ENCODE measurements at places on chromosomes 4 and X.

GRCh38 chr4:47926667-47927258 is 12.4 kb upstream of the NFXL1 start:
- peak; percentile 46 for DNase-seq

GRCh38 chr4:172998527-172999469 is 169.8 kb upstream of the GALNT7 start:
- no peak for DNase-seq

GRCh38 chrX:40065296-40066046 is 32.3 kb downstream of the BCOR start:
- DNase-seq: no peak

DNA sequence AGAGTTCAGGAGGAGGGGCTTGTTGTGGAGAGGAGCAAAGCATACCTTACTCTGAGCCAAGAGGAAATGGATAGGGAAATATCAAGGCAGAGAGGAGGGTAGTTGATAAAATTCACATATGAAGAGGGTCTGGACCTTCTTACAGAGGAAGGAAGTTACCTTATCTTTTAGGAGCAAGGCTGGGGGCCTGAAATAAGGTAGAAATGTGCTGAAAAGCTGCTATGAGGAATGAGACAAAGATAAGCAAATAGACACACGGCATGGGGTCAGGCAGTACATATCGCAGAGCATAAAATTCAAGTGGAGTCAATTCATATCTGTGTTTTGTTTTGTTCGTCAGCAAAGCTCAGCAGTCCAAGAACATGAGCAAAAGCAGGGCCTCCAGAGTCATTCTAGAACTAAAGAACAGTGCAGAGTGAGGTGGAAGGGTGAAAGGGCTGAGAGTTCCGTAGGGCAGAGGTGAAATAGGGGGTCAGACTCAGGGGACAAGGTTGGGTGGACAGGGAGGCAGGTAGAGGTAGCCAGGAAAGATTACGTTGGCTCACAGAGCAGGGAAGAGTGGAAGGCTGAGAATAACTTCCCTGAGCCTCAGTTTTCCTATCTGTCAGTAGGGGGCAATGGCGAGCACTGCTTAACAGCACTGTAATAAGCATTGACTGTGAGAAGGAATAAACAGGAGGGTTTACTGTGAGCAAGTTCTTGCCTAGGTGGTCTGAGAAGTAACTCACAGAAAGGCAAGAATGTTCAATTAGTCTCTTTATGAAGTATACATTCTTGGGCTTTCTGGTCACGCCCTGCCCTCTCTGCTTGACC is 9.2 kb downstream of the VSIG4 start:
- DNase-seq: peak; percentile 36

- DNase-seq: peak; percentile 33
Measured at GRCh38 chr4:6658597-6659075, 18.2 kb downstream of the MRFAP1 start.

DNA sequence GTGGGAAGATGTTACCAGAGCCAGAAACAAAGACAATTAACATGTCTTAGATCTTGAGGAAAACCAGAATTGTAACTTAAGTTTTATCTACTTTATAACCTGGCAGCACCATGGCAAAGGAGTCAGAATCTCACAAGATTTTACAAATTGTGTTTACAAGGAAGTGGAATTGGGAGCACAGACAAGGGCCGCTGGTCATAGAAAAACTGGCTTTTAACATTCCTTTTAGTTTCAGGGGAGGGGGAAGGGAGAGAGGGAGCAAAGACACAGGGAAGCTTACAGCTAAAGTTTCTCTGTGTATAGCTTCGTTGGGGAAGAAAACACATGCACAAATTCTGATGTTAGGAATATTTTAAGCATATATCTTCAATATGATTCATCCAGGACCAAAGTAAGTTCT is 10.3 kb upstream of the UGT2B11 start:
- DNase-seq: no peak

DNA sequence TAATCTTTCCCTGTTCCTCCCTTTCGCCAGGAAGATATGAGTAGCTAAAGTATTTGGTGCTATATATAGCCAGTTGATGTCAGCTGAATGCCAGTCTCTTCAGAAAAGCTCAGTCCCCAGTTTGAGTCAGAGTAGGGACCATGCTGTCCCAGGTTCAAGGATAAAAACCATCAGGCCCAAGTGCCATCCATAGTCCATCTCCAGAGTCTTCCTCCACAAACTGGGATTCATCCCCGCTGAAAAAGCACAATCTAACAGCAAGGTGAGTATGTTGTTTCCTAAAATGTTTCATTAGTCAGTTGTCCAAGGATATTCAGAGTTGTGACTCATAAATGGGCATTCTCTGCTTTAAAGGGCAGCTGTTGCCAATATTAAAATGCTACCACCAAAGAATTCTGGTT is at the start of gene MYOZ2:
Gene MYOZ2, plus strand, starts transcription at position 112 of the 401 bp plus-strand sequence. CDS start 694 bp downstream, outside the sequence.
- DNase-seq: no peak

DNA sequence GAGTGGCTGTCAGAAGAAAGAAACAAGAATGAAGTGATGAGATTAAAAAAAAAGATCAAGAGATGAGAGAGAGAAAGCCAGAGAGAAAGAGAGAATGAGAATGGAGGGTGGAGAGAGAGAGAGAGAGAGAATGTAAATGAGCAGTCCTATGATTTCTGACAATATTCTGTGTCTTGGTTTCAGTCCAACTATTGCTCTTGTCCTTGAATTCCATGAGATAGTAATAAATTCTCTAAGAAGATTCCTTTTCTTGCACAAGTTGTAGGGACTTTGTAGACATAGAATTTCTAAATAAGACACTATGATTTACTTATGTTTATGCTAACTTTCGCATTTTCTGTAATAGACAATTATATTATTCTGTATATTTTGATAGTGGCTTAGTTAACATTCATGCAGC is 149.6 kb upstream of the CTSO start:
- no peak for DNase-seq

DNA sequence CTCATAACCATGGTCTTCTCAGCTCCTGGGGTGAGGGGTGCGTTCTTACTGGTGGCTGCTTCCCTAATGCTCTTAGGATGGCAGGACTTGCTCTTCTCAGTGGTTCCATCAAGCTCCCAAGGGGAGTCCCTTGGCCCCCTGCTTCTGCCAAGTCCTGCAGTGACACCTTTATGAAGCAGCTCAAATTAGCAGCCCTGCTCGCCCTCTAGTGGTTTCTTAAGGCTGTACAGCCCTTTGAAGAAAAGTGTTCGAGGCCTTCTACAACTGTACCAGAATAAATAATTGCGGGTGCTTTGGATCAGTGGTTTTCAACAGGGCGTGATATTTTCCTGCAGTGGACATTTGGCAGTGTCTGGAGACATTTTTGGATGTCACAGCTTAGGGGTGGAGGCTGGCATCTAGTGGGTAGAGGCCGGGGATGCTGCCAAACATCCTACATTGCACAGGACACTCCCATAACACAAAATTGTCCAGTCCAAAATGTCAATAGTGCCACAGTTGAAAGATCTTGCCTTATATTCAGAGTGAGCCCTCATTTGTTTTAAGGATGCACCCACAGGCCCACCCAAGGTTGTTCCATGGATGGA is 204.7 kb upstream of the S100G start:
- peak; percentile 41 for DNase-seq

- no peak for DNase-seq
Measured at GRCh38 chrX:48910926-48911411, 477 bp downstream of the SLC35A2 start.

DNA sequence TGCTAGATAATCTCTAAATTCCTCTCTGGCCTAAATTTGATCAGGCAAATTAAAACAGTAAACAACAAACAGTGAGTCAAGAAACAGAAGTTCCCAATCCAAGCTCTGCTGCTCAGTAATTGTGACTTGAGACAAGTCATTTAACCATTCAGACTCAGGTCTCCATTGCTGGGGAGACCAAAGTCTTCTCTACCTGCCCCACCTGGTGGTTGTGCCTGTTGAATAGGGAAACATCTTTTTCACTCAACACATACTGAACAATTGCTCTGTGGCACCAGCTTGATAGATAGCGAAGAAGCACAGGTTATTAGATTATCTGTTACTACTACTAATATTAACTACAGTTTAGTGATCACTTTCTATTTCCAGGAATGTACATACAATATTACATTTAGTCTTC is 112.1 kb upstream of the EOLA2 start:
- DNase-seq: no peak

GRCh38 chrX:44904542-44905115 is 31.6 kb downstream of the KDM6A start:
- no peak for DNase-seq

DNA sequence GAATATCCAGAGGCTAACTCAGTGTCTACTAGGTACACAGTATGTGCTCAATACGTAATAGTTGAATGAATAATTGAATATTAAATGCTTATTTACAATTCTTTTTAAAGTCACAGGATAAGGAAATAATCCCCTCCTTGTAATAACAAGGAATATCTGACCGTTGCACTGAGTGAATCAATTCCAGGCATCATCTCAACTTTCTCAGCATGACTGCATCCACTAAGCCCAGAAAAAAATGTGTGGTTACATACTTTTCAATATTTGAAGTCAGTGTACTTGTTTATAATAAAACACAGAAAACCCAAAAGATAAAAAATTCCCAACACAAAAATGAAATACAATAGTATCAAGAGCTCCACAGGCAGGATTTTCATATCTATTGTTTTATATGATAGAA is 105.4 kb downstream of the TMEM144 start:
- DNase-seq: no peak

DNA sequence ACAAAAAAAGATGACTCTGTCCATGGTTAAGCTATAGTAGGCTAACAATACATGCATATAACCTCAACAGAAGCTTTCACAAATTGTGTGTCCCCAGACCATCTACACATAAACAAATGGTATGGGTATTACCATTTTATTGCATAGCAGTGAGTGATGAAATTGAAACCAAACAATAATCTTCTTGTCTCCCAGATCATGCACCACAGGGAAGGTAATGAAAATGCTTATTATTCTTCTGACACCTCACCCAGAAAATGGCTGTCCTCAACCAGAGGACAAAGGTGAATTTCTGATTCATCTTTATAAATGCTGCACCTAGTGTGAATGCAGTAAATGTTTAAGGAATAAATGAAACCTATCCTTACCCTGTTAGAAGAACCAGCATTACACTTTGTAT is 8.0 kb downstream of the PRSS12 start:
- DNase-seq: no peak

DNA sequence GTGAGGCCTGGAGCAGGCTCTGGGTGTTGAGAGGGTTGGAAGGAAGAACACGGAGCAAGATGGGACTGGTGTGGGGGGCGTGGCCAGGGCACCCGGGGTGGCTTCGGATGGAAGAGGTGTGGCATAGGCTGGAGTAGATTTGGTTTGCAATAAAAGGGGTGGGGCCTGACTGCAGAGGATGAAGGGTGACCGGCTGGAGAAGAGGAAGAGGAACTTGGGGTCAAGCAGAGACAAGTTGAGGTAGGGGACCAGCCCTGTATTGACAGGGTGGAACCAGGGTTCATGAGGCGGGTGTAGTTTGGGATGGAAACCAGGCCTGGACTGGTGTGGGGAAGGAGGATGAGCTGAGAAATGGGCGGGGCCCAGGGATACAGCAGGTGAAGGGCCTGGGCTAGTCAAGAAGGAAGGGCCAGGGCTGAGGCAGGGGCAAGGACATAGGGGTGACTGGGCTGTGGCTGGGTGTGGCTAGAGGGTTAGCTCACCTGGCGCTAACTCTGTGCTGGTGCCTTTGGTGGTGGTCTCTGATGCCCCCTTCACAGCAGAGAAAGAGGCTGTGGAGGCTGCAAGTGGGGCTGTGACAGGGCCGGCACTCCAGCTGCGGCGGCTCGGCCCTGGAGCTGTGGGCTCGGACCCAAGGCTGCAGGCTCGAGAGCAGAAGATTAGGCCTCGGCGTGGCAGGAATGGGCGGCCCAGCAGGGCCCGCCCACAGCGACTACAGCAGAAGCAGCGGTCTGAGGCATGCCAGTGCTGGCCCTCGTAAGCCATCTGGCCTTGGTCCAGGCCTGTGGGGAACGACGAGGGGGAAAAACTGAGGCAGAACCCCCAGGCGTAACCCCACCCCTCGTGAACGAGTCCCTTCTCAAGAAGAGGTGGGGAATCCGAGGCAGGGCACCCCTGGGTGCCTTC is 5.0 kb downstream of the PLP2 start:
- DNase-seq: no peak

- DNase-seq: no peak
Measured at GRCh38 chrX:103565752-103566151, 19.6 kb upstream of the TCEAL4 start.

GRCh38 chr4:150578745-150579501 is 3.0 kb upstream of the MAB21L2 start:
- DNase-seq: no peak

- DNase-seq: no peak
Measured at GRCh38 chr4:129046055-129046959, 47.0 kb downstream of the SCLT1 start.

DNA sequence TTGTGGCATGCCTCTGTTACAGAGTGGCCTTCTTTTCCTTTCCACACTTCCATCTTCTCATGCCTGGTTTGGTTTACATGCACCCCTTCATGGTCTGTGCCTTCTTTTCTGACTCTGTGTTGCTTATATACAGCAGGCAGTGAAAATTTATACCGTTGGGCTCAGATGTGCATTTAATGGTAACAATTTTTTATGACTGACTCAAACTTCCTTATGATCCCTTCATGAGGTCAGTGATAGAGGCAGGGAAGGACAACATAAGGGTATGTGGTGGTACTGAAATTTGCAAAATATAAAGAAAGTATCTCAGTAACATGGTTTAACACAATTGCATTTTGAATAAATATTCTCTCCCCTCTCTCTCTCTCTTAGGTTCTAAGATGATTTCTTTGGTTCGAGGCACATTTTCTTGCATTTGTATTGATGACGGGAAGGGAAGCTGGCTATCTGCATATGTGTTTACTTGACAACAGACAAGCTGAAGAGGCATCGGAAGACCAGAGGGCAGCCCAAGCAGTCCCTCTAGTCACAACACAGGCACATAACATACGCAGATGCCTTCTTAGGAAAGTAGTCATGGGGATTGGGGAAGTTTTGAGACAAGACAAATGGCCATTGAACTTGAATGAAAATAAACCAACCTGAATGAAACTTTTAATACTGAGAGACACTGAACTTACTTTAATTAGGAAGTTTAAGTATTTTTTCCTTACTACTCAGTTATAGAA is 163.3 kb upstream of the LEF1 start:
- DNase-seq: no peak
